Non-pigmented ciliary epithelial cell (primary cell): ENCODE measurements at places on chromosomes 7 and 10.

GRCh38 chr7:44963364-44964290 is 15.2 kb downstream of the MYO1G start:
- no peak for DNase-seq

DNA sequence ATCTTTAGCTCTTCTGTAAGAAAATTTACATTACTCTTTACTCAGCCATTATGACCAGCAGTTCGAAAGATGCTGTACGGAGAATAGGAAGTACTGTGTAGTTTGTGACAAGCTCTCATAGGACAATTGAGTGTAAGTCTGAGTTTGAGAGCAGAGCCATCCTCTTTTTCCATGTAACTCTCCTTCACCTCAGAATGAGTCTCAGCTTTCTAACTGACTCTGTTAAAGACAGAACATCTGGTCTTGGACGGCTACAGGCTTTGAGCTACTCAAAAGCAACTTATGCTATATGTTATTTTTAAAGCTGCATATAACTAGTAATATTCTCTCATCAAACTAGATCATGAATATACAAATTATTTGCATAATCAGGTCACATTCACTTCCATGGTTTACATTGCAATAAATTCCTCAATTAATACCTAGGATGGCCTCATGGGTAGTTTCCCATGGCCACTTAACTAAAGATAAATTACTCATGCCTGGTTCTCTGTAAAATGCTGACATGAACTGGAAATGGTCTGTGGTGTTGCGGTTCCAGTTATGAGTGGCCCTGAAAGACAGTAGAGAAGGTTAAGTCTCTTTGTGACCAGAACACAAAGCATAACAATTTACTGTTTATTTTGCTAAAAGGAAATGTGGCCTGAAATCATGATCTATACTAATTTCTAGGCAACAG is 358.7 kb downstream of the PHF14 start:
- DNase-seq: no peak

- no peak for DNase-seq
Measured at GRCh38 chr7:99404235-99404976, 4.0 kb downstream of the PDAP1 start.

GRCh38 chr7:106891548-106892410 is 26.7 kb downstream of the PIK3CG start:
- no peak for DNase-seq

DNA sequence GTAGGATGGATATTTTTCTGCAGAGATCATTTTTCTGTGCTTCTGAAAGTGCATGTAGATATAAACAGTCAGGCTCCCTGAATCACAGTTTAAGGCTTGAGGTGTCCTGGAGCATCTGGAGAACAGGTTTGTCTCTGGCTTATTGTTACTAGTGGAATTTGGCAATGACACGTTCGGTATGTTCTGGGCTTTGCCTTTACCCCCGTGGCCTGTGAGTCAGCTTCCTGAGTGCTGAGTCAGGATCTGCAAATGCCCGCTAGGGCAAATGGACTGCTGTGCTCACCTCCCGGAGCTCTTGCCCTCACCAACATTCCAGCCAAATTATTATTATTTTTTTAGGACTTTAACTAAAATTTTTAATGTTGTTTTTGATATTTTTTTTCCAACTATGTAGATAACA is 192.5 kb upstream of the PRSS1 start:
- peak; percentile 98 for DNase-seq

DNA sequence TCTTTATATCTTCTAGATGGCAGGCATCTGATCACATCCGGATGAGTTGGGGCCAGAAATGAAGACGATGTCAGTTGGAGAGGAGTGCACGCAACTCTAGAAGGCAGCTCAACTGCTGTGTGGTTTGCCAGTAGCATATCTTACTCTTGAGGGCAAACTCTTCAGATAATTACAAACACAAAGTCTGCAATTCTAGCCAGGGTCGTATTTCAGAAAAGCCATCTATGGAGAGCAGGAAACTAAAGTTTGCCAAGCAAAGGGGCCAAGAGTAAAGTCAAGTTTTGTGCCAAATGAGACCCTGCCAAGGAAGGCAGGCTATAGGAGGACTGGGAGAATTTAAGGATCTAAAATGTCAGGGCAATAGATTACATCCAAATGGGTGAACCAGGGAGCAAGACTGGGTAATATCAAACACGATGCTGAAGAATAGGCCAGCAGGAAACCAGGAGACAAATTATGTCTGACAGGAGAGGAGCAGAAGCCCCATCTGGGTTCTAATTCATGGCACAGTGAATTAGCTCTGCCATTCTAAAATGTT is 312.5 kb upstream of the SEMA3C start:
- no peak for DNase-seq

GRCh38 chr10:58781873-58782488 is 269.3 kb downstream of the BICC1 start:
- no peak for DNase-seq

DNA sequence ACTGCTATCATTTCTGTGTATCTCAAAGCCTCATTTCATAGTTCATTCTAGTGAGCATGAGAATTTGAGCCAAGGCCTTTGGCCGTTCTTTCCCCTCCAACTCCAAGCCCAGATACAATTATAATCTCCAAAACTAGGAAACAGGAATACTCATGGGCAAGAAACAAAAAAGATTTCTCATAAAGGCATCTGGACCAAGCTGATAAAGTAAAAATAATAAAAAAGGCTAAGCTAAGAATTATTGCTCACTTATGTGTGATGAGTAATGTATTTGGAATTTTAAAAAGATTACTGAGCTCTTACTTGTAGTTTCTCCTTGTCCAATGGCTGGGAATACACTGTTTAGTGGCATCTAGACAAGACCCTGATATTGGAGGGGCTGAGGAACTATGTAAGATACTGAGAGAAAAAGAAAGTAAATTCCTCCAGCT is 196.4 kb upstream of the POM121L12 start:
- DNase-seq: peak; percentile 71

GRCh38 chr7:101614098-101614938 is 14.8 kb downstream of the MYL10 start:
- no peak for DNase-seq

DNA sequence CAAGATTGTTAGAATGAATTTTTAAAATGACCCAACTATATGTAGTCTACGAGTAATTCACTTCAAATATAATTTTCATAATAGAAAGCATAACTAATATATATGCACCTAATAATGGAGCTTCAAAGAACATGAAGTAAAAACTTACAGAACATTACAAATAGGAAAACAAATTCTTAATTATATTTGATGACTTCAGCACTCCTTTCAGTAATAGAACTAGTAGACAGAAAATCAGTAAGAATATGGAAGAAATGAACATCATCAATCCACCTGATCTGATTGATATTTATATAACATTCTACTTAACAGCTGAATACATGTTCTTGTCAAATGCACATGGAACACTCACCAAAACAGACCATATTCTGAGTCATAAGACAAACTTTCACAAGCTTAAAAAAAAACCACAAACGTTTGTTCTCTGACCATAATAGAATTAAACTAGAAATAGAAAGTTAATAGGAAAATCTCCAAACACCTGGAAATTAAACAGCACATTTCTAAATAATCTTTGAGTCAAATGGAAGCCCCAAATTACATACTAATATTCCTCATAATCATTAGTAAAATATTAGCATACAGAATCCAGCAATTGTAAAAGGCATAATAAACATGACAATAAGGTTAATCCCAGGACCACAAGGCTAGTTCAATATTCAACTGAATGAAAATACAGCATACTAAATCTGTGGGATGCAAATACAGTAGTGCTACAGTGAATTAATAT is 48.0 kb downstream of the BRAF start:
- peak; percentile 40 for DNase-seq

DNA sequence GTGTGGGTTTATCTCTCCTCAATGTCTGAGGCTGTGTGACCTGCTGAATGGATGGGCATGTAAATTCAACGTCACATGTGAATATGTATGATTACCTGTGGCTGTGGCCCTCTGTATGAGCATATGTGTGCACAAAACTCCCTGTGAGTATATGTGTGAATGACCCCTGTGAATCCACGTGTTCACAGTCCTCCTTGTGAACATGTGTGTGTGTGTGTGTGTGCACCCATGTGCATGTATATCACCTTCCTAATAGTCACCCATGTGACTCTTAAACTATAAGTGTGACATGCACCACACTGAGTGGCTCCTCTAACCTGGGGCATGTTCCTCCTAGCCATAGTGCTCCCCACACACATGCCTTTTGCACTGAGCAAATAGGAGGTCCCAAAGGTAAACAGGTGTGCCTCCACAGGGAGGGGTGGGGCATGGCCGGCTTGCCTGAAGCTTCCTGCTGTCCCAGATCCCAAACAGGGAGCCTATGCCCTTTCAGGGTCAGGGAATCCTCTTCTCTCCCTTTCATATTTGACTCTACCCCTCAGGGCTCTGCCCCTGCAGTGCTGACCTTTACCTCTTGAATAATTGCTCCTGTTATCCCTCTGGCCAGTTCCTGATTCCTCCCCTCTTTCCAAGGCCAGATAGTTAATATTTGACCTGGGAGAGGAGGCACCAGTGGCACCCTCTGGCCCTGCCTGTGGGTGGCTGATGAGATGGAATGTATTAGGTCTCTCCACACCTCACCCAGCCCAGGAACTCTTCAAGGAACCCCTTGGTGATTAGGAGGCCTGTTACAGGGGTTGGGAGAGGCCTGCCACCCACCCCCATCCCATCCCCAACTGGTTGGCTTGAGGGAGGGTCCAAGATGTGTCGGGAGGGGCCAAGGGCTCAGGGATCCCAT is 1.9 kb downstream of the SEMA4G start:
- DNase-seq: no peak

DNA sequence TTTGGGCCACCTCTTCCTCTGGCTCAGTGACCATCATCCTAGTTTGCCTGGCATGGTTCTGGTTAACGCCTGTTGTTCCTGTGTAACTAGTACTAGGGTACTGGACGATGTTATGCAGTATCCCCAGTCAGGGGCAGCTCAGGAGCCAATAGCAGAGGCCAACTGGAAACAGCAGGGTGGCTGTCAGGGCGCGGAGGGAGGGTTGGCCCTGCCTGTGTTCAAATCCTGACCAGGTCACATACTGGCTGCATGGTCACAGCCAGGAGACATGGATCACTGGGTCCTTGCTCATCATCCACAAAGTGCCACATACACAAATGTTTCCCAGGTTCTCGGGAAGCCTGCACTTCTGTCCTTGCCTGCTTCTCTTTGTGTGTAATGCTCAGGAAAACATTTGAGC is 12.3 kb upstream of the RBP3 start:
- no peak for DNase-seq

- DNase-seq: no peak
Measured at GRCh38 chr10:34966451-34966850, 123.7 kb downstream of the CUL2 start.

DNA sequence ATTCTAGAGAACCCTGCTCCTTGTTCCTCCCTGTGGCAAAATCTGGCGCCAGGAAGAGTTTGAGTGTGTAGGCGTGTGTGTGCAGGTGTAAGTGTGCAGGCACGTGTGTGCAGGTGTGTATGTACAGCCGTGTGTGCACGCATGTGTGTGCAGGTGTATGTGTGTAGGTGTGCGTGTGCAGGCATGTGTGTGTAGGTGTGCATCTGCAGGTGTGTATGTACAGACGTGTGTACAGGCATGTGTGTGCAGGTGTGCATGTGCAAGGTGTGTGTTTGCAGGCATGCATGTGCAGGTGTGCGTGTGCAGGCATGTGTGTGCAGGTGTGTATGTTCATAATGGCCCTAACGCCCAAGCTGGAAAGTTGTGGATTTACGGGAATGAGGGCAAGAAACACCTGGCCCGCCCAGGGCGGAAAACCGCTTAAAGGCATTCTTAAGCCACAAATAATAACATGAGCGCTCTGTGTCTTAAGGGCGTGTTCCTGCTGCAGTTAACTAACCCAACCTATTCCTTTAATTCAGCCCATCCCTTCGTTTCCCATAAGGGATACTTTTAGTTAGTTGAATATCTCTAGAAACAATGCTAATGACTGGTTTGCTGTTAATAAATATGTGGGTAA is 34.1 kb downstream of the KCTD7 start:
- DNase-seq: no peak

GRCh38 chr10:17290226-17290625 is 62.2 kb downstream of the VIM start:
- DNase-seq: no peak

DNA sequence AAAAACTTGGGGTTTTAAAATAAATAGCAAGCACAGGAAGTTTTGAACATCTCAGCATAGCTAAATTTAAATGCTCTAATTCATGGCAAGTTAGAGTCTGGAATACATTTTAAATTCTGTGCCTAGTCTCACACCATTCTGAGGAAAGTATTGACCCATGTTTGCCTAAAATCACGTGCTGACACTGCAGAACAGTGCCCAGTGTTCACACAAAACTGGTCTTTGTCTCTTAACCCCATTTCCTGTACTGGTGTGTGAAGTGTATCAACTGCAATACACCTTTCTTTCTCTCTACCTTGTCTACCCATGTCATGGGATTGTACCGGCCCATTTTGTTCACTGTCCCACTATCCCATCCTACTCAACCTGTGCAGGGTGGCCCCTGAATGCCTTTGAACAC is 749.7 kb upstream of the POM121L12 start:
- DNase-seq: no peak

DNA sequence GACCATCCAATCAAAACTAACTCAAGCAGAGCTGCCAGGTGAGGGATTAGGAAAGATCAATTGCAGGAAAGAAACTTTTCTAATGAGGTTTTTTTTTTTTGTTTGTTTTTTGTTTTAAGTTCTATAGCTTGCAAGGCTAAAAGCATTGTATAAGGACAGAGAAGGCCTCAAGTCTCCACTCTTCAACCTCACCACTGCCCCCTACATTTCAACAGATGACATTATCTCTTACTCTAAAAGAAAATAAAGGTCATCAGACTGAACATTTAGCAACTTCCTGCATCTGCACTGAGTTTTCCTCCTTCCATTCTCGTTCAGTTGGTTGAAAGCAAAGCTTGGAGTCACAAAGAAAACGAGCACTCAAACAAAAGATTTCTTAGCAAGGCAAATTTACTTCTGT is 45.2 kb upstream of the EXOC4 start:
- no peak for DNase-seq

- no peak for DNase-seq
Measured at GRCh38 chr7:14899030-14899429, 3.5 kb downstream of the DGKB start.

DNA sequence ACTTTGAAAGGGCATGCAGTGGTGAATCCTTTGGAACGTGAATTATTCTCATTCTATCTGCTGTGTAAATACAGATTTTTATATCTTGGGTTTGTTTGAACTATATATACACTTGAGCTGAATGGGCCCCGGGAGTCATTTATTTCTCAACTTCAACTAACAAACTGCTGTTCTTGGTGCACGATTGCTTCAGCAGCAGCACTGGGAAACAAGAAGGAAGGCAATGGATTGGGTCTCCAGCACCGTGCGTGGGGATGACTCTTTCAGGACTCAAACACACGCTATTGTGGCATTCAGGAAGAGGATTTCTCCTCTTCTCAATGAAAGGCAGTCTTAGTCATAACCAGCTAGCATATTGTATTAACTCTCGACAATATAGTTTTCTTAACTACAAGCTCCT is 226.0 kb upstream of the NFE2L3 start:
- no peak for DNase-seq

DNA sequence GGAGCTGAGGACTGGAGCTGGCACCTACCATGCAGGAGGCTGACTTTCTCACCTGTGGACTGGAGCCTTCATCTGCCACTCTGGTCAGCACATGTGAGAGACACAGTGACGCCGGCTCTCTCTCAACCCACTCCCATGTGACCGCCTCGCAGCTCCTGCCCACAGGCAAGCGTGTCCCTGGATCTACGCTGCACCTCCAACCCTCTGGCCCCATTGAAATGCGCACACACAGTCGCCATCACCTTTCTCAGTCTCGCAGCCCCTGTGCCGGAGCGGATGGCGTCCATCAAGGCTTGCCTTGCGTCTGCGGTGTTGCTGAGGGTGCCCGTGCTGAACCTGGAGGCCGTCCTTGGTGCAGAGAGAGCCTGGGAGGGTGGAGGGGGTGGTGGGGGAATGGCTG is 242.2 kb upstream of the GRB10 start:
- DNase-seq: no peak

- DNase-seq: no peak
Measured at GRCh38 chr10:201328-201771, 66.1 kb downstream of the ZMYND11 start.
